ENCODE measurements at places on chromosomes 5 and 9.

- no peak for DNase-seq
These were observed 199.1 kb downstream of the KDM4C start for GRCh38 chr9:6956879-6957278.

DNA sequence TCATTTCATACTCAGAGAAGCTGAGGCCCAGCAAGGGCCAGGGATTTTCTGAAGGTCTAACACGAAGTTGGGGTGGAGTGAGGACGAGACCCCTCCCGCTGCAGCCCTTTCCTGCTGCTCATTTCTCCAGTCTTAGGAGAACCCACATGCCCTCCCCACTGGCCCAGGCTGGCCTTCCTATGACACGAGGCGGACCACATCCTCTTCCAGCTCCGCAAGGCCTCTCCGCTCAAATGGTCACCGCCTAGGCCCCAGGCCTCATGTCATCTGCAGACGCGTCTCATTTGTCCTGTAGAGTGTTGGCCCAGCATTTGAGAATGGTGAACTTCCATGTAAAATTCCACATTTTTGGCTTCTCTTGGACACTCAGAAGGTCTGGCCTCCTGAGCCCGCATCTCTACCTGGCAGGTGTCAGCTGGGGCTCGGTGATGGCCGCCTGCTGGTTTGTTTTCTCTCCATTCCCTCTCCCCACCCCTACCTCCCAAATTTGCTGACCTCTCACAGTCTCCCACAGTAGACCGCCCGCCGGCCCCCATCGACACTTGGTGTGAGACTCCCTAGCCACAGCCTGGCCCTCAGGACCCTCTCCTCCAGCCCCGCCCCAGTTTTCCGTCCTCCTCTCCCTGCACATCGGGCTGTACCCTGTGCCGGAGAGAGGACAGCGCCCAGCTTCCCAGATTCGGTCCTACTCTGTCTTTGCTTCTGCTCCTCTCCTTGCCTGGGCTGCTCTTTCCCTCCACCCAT is 51.7 kb downstream of the ERGIC1 start:
- DNase-seq = no peak

GRCh38 chr5:145025775-145026174 is 809.4 kb downstream of the PRELID2 start:
- no peak for DNase-seq

- DNase-seq = no peak
These were observed 36.3 kb downstream of the CD180 start for GRCh38 chr5:67160272-67160671.

DNA sequence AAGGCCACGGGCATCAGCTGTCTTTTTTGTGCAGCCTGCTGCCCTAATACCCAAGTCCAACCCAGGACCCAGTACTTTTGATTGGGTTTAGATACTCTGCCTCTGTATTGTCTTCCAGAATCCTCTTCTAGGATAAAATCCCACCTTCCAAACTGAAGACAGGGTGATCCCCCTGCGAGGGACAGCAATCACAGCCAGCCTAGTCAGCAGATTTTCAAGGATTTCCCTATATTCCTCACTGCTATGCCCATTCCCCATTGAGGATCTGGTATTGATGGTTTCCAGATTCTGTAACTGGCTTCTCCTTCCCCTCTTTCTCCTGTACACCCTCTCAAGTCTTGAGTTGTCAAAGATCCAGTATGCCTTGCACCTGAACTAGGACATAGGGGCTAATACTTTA is 389.4 kb downstream of the TRIM36 start:
- no peak for DNase-seq

DNA sequence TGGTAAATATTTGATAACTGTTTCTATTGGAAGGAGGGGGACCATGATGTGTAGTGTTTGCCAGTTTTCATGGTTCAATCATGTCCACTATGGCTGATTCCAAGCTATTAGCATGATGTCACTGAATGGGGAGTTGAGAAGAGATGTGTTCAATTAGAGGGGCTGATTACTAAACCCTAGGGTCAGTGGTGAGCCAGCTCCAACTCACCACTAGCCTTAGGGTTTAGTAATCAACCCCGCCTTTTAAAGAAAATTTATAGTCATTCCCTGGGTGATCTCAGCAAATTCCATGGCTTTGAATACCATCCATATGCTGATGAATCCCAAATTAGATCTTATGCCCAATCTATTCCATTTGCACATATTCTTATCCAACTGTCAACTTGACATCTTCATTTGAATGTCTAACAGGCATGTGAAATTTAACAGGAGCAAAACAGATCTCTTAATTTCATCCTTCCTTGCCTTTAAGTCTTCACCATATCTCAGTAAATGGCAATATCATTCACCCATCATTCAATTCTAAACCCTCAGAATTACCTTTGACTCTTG is 98.8 kb downstream of the GCNT1 start:
- DNase-seq = peak; percentile 62

GRCh38 chr5:151056379-151057325 is 24.2 kb downstream of the TNIP1 start:
- DNase-seq = no peak

DNA sequence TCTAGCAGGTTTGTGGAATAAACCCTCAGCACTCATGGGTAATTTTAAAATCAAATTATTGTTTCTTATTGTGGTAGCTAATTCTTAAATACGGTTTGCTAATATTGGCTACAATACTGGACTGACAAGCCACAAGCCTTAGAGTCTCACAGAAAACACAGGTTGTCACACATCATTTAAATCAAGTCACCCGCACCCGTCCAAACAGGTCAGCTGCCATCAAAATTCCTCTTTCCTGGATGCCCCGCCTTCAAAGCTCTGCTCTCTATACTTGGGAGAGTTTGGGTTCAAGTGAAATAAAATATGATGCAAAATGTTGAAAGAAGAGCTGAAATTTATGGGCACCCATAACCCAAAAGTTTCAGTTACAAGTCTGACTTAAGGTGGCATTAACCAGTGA is 12.3 kb upstream of the SUSD1 start:
- no peak for DNase-seq

- no peak for DNase-seq
These were observed 104.3 kb downstream of the ZNF608 start for GRCh38 chr5:124642151-124642550.

DNA sequence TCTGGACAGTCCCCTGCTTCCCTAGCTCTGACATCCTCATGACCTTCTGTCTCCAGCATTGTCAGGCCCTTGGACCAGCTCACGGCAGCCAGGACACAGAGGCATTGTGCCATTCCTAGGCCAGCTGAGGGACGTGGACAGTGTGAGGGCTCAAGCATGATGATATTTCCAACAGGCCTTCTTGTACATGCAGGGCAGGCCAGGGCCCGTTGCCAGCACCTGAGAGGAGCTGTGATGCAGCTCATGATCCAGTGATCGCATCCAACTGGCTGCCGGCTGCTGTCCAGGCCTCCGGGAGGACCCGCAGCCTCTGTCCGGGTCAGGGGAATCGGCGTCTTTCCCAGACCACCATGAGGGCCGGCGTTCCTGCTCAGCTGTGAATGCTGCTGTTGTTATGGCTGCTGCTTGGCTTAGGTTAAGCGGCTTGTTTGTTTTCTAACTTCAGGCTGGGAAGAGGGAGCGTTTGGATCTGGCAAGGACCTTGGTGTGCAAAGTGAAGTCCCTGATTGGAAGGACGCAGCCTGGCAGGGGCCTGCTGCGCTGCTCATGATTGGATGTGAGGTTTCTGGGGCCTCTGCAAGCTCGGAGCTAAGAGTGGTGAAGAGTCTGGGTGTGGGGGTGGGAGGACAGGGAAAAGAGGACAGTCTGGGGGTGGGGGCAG is 53.8 kb downstream of the PDZD2 start:
- no peak for DNase-seq

DNA sequence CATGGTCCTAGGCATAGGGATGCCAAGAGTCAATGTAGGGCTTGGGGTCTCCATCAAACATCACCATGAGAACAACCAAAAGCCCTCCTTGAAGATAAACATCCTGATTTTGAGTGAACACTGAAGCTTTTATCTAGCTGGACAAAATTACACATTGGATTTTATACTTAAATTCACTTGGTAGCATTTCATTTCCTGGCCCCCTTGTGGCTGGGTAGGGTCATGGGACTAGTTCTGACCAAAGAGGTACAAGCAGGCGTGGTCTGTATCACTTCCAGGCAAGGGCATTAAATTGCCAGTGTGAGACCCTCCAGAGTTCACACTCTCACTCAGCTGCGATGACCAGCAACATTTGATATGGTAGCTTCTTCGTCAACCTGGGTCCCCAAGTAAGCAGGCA is 320.3 kb downstream of the ACTL7B start:
- DNase-seq = no peak

DNA sequence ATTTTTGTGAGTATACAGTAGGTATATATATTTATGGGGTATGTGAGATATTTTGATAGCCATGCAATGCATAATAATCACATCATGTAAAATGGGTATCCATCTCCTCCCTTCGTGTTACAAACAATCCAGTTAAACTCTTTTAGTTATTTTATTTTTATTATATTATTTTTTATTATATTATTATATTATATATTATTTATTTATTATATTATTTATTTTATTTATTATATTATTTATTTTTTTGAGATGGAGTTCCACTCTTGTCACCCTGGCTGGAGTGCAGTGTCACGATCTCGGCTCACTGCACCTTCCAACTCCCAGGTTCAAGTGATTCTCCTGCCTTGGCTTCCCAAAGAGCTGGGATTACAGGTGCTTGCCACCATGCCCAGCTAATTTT is 138.6 kb downstream of the WDR70 start:
- no peak for DNase-seq

DNA sequence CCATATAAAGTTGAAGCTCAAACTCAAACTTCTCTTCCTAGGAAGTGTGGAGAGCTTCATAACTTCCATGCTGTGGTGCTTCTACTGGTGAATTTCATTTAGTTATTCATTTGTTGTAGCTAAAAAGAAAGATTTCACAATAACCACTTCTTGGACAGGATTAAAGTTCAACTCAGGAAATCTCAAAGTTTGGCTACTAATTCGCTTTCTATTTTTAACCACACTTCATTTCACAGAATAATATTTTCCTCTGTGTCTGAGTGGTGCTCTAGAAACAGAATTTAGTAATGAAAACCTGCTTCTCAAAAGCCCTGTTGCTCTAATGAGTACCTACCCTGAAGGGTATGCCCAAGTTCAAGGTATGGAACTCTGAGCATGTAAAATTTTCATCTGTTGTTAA is 73.9 kb downstream of the ACTBL2 start:
- DNase-seq = peak; percentile 58

- no peak for DNase-seq
These were observed 68.7 kb downstream of the MARCHF3 start for GRCh38 chr5:126961702-126962101.

- DNase-seq = peak; percentile 65
These were observed 334.7 kb downstream of the ACTL7B start for GRCh38 chr9:108521063-108521590.

GRCh38 chr5:168978015-168978414 is 322.9 kb downstream of the SLIT3 start:
- DNase-seq = peak; percentile 71

- DNase-seq = peak; percentile 40
These were observed 715 bp downstream of the FGF10 start for GRCh38 chr5:44388321-44389089.

GRCh38 chr5:55568654-55569512 is 34.1 kb upstream of the PLPP1 start:
- DNase-seq = peak; percentile 31

- no peak for DNase-seq
These were observed 27.4 kb upstream of the CEP120 start for GRCh38 chr5:123450640-123451039.

GRCh38 chr9:9124616-9125015 is 1325.0 kb upstream of the DMAC1 start:
- DNase-seq = no peak

- DNase-seq = peak; percentile 44
These were observed 4.0 kb downstream of the MAT2B start for GRCh38 chr5:163509291-163509951.

DNA sequence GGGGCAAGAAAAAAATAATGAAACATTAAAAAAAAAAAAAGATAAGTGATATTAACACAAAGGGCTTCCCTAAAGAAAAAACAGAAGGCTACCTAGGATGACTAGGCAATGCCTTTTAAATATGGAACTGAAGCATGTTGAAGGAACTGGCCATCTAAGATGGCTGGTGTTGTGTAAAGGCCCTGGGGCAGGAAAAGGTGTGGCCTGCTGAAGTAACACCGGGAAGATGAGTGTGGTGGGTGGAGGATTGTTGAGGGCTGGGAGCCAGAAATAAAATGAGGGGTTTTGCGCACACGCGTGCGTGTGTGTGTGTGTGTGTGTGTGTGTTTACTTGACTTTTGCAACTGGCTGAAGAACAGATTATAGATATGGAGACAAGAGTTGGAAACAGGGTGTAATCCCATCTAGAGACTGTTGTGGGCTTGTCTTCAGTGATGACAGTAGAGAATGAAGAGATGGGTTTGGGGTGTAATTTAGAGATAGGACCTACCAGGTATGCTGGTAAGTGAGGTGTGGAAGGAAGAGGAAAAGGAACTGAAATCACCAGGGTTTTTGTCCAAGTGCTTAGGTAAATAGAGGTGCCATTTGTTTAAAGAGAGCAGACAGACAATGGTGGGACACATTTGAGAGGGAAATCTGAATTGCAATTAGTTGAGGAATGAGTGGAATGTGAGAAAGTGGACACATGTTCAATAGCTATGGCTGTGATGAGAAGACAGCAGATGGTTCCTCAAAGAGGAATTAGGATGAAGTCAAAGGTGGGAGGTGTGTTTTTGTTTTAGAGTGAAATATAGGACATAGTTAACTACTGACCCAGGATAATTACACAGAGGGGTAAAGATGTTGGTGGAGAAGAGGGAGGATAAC is 33.9 kb downstream of the RAD23B start:
- DNase-seq = peak; percentile 27

GRCh38 chr5:68593211-68593671 is 377.7 kb downstream of the PIK3R1 start:
- DNase-seq = no peak

DNA sequence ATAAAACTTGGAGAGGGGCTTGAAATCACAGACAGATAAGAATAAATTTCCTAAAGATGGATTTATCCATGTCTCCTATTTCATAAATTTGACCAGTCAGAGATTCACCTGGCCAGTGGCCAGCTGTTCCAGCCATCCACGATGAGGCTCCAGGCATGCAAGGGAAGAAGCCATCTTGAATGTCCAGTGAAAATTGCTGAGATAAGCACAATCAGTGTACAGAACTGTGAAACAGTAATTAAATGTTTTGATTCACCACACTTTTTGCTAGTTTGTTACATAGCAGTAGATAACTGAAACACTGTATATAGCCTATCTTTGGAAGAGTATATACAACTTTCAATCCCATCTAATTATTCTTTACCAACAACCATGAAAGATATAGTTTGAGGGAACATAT is 163.5 kb downstream of the HINT1 start:
- no peak for DNase-seq

DNA sequence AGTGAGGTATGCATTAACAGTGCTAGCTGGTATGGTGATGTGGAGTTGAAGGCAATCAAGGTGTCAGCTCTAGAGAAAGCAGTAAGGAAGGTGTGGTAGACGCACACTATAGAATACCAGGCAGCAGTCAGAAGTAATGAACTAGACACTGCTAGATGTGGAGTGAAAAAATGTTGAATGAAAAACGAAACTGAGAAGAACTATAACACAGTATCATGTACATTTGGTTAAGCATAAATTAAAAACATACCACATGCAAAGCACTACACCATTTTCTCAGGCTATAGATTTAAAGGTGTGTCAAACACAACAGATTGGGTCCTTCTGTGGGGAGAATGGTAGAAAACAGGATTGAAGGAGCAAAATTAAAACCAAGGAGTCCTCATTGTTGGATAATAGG is 15.4 kb downstream of the ZNF622 start:
- no peak for DNase-seq

- no peak for DNase-seq
These were observed 85.4 kb upstream of the PRRC1 start for GRCh38 chr5:127431977-127432585.

GRCh38 chr5:146425023-146425422 is 22.1 kb upstream of the TCERG1 start:
- no peak for DNase-seq

- no peak for DNase-seq
These were observed 145.9 kb upstream of the TBC1D2 start for GRCh38 chr9:98401140-98402018.
